ENCODE measurements at places on chromosomes 16 and 17.

- no peak for DNase-seq
Observed at GRCh38 chr16:67563708-67564468, 1.6 kb downstream of the CTCF start.

GRCh38 chr16:57672416-57672815 lies 4.3 kb downstream of the ADGRG3 start:
- DNase-seq = no peak

GRCh38 chr16:74166456-74166855 lies 130.2 kb upstream of the PSMD7 start:
- DNase-seq = no peak

- peak; percentile 56 for DNase-seq
Observed at GRCh38 chr16:26413780-26414179, 652.9 kb upstream of the C16orf82 start.

DNA sequence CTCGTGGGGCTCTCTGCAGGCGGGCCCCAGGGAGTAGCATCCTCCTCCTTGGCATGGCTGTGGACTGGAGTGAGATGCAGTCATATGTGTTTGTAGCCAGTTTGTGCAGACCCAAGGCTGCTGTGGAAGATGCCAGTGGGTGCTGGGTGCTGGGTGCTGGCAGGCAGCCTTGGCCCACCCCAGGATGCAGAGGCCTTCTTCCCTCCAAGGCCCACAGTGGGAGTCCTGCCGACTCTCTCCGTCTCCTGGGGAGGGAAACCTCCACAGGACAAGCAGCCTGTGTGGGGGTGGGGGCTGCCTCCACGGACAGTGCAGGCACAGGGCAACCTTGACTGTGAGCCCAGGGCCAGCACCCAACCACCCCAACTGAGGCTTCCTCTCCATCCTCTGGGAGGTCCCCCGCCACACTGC lies 13.8 kb upstream of the TMEM92 start:
- DNase-seq = peak; percentile 1

GRCh38 chr17:12133183-12133582 lies 112.5 kb downstream of the MAP2K4 start:
- no peak for DNase-seq

DNA sequence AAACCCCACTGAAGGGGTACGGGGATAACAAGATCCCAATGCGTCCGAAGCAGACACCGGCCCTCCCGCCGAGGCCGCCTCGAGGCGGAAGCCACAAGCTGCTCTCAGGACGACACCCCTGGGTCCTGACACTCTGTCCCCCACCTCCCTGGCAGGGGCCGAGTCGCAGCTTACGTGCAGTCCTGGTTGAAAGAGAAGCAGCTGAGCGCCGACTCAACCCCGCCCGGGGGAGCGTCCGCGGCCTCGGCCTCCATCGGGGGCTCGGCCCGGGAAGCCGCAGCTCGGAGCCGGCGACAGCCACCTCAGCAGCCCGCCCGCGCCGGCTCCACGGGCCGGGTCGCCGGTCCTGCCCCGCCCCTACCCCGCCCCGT lies at the start of gene WIPI1:
Gene WIPI1, minus strand, starts transcription at position 329 of the 371 bp plus-strand sequence. Its CDS starts 75 bp downstream, at position 254.
- peak; percentile 50 for DNase-seq

GRCh38 chr16:53346-54236 lies at the start of the genes POLR3K and SNRNP25:
Gene POLR3K, minus strand, starts transcription at chr16:53608. Its CDS starts 22 bp downstream, at chr16:53586.
Gene SNRNP25, plus strand, starts transcription at chr16:53828. Its CDS starts 189 bp downstream, at chr16:54017.
- peak; percentile 99 for DNase-seq

DNA sequence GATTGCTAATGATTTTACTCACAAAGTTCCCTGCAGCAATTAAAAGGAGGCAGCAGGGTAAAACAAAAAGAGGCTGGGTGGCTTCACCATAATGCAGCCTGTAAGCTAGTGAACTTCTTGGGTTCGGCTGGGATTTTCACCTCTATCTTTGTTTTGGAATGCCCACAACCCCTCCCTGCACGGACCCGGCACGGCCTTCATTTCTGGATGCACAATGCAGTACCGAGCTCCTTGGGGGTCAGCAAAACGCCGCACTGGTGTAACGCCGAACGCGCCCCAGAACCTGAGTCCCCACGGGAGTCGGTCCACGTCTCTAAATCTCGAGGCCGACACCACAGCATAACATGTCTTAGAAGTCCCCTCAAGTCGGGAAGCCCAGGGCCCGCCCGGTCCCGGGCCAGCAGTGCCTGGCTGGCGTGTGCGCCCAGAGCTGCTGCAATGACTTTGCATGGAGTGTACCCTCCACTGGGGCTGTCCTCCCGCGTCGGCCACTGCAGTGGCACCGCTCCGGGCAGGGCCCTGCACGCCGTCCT lies 759 bp downstream of the UBE2O start:
- DNase-seq = no peak

- no peak for DNase-seq
Observed at GRCh38 chr17:67982686-67983382, 13.4 kb downstream of the C17orf58 start.

- peak; percentile 55 for DNase-seq
Observed at GRCh38 chr16:57167953-57168352, 17.9 kb downstream of the PSME3IP1 start.

- no peak for DNase-seq
Observed at GRCh38 chr16:12410837-12411490, 392.7 kb downstream of the CPPED1 start.

GRCh38 chr16:54152362-54153239 lies 134.0 kb downstream of the IRX3 start:
- DNase-seq = no peak

- DNase-seq = no peak
Observed at GRCh38 chr16:48949636-48950035, 332.0 kb downstream of the CBLN1 start.

- no peak for DNase-seq
Observed at GRCh38 chr17:76720211-76720610, 6.2 kb downstream of the JMJD6 start.

DNA sequence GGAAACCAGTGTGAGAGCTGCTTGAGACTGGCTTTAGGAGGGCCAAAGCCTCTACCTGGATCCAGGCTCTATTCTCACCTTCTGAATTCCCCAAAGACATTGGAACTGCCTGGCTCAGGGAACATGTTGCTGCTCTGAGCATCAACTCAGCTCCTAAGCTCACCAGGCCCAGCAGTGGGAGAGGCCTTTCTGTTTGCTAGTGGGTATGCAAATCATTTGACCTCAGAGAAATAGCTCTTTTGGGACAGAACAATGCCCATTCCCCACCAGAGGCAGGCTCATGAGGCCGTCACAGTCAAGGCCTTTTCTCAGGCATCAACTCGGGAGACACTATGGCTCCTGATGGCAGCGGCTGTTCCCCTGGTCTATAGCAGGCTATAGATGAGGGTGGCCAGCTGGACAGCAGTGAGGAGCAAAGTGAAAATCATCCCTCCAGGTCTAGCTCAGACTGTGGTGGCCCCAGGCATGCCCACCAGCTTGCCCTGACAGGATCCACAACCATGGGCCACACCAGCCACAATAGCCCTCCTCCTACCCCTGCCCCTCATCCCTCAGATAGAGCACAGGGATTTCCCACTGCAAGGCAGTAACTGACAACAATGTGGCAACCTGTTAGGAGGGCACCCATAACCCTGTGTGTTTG lies 30.4 kb upstream of the GFOD2 start:
- no peak for DNase-seq

DNA sequence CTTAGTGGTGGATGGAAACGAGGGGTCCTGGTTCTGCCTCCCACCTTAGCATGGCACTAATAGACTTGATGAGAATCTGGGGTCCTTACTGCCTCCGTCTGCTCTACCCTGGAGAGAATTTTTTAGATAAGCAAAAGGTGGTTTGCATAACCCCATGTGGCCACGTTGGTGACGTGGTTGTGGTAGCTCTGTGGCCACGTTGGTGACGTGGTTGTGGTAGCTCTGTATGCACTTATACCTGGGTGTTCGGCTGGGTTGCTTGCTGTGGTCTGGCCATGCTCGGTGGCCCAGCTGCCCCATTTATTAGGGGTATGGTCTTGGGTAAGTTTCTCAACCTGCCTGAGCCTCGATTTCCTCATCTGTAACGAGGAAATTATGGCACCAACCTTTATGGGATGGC lies 13.0 kb downstream of the SPIRE2 start:
- no peak for DNase-seq

All from head of caudate nucleus (tissue), 42 donors.